Daoy (cell line): ENCODE measurements at places on chromosomes 5 and 9.

- no peak for DNase-seq
Measured at GRCh38 chr5:73104326-73104725, 16.0 kb upstream of the TMEM171 start.

DNA sequence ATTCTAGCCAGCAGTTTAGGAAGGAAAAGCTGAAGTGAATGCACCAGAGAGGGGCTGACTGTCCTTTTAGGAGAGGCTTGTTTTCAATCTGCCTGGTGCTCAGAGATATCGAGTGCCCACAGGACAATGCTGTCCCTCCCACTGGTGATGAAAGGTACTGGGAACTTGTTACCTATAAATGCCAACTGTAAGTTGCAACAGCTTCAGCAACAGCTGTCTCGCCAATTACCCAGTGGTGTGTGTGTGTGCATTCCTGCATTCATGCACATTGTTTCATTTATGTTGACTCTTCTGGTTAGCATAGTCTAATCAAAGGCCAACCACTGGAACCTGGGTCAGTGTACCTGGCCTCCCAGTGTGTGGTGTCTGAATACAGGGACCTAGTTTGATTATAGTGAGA, 161.1 kb downstream of the CSNK1G3 start:
- DNase-seq, result peak; percentile 11

DNA sequence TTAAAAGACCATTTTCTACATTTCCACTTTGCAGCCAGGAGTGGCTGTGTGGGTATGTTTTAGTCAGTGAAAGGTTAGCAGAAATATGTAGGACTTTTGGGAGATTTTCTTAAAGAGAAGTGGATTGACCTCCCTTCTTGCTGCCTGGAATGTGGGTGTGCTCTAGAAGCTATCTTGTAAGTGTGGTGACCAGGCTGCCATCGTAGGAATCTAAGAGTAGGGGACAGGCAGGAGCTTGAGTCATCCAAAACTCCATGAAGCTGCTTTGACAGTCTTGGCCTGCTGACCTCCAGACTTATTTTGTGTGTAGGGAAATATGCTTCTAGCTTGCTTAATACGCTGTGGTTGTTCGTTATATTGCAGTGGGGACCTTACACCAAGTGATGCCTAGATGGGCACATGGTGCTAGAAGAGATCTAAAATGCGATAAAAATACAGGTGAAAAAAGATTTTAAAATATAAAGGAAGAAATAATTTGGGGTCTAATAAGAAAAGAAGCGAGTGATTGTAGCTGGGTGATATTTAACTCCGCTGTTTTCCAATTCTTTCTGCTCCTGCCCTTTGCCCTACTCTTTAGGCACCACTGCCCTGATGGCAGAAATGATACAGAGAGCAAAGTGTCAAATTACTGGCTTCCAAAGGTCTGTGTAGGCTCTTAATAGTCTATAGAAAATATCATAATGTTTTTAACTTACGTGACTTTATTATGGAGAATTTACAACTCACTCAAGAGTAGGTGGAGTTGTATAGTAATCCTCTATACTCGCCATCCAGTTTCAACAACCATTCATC, 298.2 kb upstream of the ZNF608 start:
- no peak for DNase-seq

GRCh38 chr5:119276978-119277377, 78.8 kb upstream of the TNFAIP8 start:
- no peak for DNase-seq

DNA sequence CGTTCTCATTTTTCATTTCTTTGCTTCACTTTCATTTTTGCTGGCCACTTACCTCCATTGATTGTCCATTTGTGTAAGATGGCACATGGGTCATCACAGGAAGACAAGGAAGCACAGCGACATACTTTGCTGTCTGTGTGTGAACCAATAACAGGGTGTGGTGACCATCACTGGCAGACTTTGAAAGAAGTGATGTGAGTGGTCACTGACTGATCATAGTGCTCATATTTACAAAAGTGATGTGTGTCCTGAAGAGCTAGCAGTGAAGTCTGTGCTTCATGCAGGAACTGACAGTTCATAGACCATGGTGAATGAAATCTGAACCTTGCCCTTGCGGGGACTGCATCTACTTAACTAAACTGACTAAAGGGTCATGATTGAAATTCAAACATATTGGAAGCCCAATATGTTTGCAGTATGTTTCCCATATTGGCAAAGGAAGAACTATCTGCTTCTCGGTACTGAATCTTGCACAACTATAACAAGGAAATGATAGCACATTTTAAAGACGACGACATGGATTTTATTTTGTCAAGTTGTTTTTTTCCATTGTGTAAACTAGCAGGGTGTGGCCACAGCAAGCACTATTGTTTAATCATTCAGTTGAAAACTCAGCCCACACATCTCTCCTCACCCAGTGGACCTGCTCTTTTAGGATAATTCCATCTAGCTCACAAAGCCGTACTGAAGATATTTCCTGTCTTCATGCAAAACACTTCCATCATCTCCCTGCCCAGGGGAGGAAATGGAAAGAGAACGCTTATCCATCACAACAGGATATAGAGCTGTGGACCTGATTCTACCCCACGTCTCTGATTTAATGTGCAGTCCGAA, 232.0 kb upstream of the ANKRD55 start:
- DNase-seq, result no peak
